ENCODE measurements at places on chromosomes 5 and 9.

GRCh38 chr5:160938532-160938931 lies 86.5 kb upstream of the ATP10B start:
- DNase-seq, result peak; percentile 63

DNA sequence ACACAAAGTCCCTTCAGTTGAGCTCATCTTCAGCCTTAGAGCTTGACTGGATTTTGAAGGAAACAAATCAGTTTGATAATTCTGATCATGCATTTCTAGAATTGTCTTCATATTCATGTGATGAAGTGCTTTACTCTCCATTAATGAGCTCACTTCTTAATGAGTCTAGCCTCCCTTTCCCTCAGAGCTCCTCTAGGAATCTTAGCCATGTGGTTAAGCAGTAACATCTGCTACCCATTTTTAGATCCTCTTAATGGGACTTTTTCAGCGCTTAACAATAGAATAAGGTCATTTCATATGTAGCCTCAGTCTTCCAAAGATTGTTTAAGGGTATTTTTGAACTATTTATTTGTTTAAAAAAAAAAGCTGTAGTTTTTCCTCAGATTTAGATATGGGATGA lies 36.9 kb upstream of the LURAP1L start:
- no peak for DNase-seq

DNA sequence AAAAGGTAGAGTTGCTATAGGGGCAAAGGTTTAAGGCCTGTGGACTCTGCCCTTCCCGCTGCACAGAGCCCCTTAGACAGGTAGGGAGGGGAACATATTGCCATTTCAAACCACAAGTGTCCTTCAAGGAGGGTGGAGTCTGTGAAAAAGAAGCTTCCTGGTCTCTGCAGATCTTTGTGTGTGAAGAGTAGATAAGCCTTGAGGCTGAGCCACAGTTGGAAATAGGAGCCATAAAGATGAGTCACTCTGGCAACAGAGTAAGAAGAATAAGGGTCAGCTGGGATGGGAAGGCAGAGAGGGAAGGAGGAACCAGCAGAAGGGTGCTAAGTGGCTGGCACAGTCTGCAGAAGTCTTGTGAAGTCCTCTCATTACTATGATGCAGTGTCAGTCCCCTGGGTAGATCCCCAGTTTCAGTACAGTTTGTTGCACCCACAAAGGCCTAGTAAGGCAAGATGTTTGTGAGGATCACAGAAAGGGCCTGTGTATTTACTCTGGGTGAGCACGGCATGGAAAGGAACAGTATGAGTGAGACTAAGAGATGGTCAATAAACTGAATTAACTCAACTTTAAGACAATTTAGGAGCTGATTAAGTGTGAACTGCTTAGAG lies 18.1 kb downstream of the GRXCR2 start:
- DNase-seq, result no peak

DNA sequence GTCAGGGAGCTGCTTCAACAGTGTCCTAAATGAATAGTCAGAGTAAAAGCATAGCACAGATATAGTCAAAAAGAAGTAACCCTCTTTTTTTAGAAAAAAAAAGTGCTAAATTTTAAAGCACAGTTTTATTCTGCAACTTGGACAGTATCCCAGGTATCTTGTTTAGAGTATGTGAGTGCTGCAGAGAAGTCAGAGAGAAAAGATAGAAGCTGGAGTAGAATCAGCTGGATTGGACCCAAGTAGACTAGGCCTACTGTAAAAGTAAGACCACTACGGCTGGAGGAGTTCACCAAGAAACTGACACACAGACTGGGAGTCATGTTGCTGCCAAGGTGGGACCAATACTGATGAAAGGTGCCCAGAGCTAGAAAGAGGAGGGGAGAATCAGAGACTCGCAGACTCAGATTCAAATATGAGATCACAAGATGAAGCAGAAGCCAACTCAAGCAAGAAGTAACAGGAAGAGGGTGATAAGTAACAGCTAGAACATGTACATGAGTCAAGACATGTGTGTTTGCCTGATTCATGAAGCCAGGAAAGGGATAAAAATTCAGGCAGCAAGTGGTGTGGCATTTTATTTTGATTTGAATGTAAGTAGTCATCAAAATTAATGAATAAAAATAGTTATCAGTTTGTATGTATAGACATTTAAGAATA lies 25.6 kb upstream of the TUSC1 start:
- DNase-seq, result no peak

GRCh38 chr9:33378121-33378795 lies 24.1 kb downstream of the AQP7 start:
- no peak for DNase-seq

DNA sequence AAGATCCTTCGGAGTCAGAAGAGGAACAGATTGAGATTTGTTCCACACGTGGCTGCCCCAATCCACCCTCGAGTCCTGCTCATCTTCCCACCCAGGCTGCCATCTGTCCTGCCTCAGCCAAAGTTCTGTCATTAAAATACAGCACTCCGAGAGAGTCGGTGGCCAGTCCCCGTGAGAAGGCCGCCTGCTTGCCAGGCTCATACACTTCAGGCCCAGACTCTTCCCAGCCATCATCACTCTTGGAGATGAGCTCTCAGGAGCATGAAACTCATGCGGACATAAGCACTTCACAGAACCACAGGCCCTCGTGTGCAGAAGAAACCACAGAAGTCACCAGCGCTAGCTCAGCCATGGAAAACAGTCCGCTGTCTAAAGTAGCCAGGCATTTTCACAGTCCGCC lies 85.9 kb downstream of the GOLPH3 start:
- no peak for DNase-seq

- no peak for DNase-seq
Measured at GRCh38 chr5:96772111-96772510, 35.6 kb downstream of the ERAP1 start.

DNA sequence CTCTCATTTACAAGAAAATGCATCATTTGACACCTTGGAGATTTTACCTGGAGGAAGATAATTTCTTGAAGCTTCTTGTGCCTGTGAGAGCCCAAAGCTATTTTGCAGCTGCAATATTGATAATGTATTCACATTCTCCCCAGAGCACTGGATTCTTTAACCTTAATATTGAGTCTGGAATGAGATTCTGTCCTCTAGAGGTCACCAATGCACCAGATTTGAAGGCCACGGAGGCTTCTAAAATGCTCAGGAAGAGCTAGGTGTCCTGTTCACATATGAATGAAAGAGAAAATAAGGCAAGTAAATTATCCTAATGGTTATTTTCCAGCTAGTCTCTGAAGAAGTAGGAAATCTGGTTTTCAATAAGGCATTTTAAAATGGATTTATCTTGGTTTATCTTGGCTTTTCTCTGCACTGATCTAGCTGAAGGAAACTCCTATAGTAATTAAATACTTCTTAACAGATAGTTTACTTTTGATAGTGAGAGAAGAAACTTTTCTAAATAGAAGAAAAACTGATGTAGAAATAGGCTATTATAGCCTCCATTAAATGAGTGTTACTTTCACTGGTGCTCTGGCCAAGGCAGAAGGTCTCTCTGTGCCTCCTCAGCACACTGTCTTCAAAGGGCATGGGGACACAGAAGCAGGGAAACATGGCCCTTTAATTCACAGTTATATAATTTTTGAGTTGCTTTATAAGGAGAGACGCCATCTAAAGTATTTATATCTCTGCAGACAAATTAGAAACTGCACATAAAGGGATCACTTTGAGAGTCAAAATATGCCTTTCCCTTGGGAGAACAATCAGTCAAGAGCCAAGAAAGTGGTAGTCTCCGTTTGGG lies 297.0 kb upstream of the ACTBL2 start:
- DNase-seq, result peak; percentile 20

DNA sequence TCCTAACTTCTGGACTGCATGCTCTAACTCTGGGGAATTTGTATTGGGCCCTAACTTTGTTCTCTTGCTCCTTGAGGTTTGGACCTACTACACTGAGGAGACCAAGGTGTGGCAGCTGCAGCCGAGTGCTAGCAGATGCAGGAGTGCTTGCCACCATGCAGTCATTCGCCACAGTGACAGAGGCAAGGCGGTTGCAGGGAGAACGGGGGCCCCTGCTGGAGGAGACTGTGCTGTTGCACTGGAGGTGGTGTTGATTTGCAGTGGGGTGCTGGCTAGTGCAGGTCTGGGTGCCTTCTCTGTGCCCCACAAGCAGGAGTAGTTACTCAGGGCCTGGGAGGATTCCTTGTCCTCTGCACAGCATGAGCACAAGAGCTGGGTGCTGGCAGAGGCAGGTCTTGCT lies 22.4 kb upstream of the DIRAS2 start:
- DNase-seq, result no peak

- no peak for DNase-seq
Measured at GRCh38 chr5:124648902-124649467, 97.5 kb downstream of the ZNF608 start.

GRCh38 chr9:79268806-79269205 lies 303.0 kb upstream of the TLE4 start:
- peak; percentile 53 for DNase-seq
